Glomerular endothelial cell (primary cell): ENCODE measurements at places on chromosomes 5 and 9. TPM values are rescaled to one million over a fixed set of nuclear protein-coding genes. Genes with fewer than 3 reads are reported as not detected.

DNA sequence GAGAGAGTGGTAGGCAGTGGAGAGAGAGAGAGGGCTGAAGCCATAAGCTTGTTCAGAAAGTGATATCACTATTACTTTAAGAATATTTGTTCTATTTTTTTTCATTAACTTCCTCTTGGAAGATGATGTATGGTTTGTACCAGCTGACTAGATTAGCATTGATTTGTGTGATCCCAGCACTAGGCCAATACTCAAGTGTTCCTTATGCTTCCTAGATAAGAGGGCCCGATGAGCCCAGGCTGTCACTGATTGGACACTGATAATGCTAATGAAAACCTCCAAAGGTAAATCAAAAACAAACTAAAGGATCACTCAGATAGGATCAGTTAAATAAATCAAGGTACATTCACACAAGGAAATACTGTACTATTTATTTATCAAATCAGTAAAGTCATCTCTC, 52.7 kb upstream of the OTULINL start:
- no peak for DNase-seq

DNA sequence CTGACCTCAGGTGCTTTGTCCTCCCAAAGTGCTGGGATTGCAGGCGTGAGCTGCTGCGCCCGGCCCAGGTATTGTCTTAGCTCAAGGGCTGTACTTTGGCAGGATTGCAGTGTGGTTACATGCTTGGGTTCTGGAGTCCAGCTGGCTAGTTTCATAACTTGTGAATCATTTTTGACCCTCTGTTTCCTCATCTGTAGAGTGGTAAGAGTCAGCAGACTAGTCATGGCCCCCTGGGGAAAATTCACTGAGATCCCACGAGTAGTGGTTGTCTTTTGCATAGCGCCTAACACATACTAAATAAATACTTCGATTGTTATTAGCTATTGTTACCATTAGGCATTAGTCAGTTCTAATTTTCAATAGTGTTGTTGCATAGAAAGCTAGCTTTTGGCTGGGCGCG, 14.3 kb downstream of the PTPA start:
- no peak for DNase-seq

DNA sequence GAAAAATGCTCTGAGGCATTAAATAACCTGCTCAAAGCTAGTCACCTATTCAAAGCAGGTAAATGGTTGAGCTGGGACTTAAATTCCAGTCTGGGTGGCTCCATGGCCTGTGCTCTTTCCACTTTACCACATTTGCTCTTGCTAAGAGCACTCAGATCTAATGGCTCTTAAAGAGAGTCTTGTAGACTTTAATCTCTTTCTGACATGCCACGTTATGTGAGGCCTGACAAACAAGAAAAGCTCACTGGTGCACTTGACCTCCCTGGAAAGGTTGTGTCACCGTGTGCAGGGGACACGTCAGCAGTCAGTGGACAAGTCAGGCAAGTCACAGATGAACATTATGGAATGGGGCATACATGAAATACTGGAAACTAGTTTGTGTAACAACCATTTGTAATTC, 129.9 kb upstream of the RPS23 start:
- DNase-seq = no peak

GRCh38 chr9:91948101-91948596, 1.9 kb downstream of the ROR2 start:
- DNase-seq = no peak

DNA sequence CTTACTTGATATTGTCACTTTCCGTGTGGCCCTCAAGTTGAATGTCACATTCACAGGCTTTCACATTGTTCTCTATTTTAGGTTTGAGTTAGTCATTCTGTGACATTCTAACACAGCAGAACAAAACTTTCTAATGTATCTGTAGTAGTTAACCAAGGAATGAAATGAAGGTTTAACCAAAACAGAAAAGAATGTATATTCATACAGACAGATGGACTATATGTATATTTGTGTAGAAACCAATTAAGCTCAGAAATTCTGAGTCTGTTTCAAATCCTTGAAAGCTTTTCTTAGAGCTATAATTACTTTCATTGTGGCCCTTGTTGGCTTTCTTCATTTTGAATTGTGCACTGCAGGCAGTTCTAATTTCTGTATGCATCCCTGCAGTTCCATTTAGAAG, 654.7 kb downstream of the LRRC70 start:
- DNase-seq = no peak

GRCh38 chr5:556909-557441, 32.7 kb upstream of the SLC9A3 start:
- no peak for DNase-seq

GRCh38 chr5:31048282-31049270, 144.9 kb upstream of the CDH6 start:
- no peak for DNase-seq

GRCh38 chr5:83049370-83049885, 27.8 kb downstream of the TMEM167A start:
- no peak for DNase-seq

DNA sequence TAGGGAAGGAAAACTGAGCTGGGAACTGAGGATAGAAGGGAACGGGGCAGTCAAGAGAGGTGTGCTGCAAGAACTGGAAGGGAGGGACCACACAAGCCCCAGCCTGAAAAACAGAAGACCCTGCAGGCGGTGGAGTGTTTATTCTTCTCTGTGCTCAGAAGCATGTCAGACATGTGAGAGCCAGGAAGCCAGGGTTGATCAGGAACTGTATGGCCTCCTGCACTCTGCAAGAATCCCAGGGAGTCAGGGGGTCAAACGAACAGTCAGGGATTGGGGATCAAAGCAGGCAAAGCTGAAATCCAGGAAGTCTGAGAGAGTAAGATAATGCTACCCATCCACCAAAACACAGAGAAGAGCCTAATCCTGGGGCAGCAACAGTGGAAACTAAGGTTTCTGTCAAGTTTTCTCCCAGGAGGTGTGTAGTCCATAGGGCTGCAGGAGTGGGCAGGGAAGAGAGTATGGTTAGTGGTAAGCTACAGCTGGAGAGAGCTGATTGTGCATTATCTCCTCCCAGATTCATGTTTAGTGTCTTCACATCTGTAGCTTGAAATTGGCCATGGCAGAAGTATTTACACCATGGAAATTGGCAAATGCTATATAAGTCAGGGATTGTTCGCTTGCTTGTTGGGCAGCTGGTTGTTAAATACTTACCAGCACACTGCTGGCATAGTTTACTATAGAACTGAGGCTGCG, 115.4 kb upstream of the SLC44A1 start:
- DNase-seq = no peak

DNA sequence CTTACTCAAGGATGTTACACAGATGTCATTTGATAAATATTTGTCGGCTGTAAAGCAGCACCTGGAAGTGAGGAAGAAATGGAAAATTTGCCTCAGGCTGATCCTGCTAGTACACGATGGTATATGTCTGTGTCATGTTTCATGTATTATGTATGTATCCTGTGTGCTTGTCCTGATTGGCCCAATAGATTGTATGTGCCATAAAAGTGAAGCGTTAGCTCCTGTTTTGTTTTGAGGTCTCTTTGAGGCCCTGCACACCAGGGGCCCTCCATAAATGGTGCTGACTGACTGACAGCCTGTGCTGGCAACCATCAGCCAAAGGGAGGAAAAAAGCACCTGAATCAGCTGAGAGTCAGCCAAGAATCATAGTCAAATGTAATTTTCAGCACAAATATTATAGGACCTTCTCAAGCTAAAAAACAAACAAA, 11.8 kb upstream of the LNPEP start:
- DNase-seq = no peak

GRCh38 chr5:40743771-40744170, 12.0 kb downstream of the TTC33 start:
- DNase-seq = no peak

- DNase-seq = no peak
These were observed 33.5 kb downstream of the KCNMB1 start for GRCh38 chr5:170355601-170356098.

DNA sequence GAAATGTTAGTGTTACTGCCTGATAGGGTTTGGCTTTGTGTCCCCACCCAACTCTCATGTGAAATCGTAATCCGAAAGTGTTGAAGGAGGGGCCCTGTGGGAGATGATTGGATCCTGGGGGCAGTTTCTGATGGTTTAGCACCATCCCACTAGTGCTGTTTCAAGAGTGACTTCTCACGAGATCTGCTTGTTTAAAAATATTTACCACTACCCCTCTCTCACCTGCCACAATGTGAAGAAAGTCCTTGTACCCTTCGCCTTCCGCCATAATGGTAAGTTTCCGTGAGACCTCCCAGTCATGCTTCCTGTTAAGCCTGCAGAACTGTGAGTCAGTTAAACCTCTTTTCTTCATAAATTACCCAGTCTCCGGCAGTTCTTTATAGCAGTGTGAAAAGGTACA, 2.6 kb upstream of the RFX3 start:
- DNase-seq = no peak

DNA sequence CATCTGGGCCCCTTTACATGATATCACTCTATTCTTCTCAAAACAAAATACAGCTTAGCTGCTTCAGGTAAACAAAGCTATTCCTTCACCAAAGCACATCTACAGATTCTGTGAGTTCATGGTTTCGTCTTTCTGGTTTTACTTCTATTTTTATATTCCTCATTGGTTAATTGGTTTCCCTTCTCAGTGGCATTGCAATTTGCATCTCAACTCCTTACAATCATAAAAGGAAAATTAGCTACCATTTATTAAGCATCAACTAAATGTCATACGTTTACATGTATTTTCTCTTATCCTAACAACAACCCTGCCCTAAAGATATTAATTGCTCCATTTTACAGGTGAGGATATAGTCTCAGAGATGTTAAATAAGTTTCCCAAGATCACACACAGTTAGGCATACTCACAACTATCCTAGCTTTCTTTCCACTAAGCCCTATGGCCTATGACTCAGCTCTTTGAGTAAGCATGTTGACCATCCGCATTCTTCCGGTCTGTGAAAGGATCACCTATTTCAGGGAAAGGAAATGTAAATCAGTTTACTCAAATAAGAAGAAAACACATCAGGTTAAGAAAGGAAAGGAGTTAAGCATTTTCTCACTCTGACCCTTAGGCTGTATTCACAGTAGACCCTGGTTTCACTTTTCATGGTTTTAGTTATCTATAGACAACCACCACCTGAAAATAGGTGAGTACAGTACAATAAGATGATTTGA, 146.1 kb downstream of the CAAP1 start:
- no peak for DNase-seq

GRCh38 chr5:132439521-132440089, 51.0 kb downstream of the IRF1 start:
- no peak for DNase-seq

MEF2C gene
- total RNA-seq = 36.9 and 40.0 TPM in 2 replicates

PDLIM4 gene
- total RNA-seq = 88.4 and 118 TPM in 2 replicates

FGF10 gene
- not detected in 2 replicates for total RNA-seq

SOWAHA gene
- not detected in 2 replicates for total RNA-seq
